Dermis blood vessel endothelial cell (primary cell): ENCODE measurements at places on chromosomes 7 and 10. TPM values are rescaled to one million over a fixed set of nuclear protein-coding genes. Genes with fewer than 3 reads are reported as not detected.

The EPHB4 gene
- 415 and 590 TPM in 2 replicates for total RNA-seq

The ANKRD2 gene
- 0.34 and 1.1 TPM in 2 replicates for total RNA-seq

The CADPS2 gene
- 69.4 and 83.7 TPM in 2 replicates for total RNA-seq

- no peak for DNase-seq
These were observed 333.4 kb downstream of the KCNMA1 start for GRCh38 chr10:77304192-77304591.

DNA sequence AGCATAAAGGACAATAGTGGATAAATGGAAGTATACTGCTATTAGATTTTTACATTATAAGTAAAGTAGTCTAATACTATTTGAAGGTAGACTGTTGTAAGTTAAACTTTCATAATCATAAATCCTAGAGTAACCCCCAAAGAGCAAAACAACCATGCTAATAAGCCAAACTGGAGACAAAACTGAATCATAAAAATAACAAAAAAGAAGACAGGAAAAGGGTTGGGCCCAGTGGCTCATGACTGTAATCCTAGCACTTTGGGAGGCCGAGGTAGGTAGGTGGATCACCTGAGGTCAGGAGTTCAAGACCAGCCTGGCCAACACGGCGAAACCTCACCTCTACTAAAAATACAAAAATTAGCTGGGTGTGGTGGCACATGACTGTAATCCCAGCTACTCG, 9.7 kb downstream of the CACUL1 start:
- DNase-seq, result no peak

DNA sequence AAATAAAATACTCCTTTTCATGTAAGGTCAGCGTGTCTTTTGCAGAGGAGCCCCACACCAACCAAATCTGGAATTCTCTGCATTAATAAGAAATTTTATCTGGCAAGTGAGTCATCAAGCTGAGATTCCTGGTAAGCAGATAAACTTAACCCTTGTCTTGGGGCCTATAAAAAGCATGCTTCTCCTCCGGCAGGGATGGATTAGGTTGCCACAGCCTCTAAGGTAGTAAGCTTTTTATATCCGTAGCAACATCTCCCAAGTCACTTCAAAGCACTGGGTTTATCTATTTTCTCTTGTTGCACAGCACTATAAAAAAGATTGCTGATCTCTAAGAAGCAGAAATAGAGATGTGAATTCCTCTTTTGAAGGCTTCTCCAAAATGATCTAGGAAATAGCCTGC, 202.8 kb upstream of the NOBOX start:
- DNase-seq, result no peak

DNA sequence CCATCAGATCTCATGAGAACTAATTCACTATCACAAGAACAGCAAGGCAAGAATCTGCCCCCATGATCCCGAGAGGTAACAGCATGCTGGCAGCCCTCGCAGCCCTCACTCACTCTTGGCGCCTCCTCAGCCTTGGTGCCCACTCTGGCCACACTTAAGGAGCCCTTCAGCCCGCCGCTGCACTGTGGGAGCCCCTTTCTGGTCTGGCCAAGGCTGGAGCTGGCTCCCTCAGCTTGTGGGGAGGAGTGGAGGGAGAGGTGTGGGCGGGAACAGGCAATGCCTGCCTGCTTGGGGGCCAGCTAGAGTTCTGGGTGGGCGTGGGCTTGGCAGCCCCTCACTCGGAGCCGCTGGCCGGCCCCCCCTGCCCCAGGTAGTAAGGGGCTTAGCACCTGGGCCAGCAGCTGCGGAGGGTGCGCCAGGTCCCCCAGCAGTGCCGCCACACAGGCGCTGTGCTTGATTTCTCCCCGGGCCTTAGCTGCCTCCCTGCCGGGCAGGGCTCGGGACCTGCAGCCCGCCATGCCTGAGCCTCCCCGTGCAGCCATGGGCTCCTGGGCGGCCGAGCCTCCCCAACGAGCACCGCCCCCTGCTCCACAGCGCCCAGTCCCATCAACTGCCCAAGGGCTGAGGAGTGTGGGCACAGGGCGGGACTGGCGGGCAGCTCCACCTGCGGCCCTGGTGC, 24.0 kb upstream of the ZNF438 start:
- DNase-seq, result no peak
